RPMI8226 (cell line): ENCODE measurements at places on chromosomes 6 and 20.

GRCh38 chr6:162068340-162068739, 659.2 kb downstream of the PRKN start:
- DNase-seq = no peak

- no peak for DNase-seq
These were observed 107.9 kb upstream of the CLDN20 start for GRCh38 chr6:155155787-155156447.

GRCh38 chr6:18248698-18249097, 15.6 kb downstream of the DEK start:
- DNase-seq = no peak

DNA sequence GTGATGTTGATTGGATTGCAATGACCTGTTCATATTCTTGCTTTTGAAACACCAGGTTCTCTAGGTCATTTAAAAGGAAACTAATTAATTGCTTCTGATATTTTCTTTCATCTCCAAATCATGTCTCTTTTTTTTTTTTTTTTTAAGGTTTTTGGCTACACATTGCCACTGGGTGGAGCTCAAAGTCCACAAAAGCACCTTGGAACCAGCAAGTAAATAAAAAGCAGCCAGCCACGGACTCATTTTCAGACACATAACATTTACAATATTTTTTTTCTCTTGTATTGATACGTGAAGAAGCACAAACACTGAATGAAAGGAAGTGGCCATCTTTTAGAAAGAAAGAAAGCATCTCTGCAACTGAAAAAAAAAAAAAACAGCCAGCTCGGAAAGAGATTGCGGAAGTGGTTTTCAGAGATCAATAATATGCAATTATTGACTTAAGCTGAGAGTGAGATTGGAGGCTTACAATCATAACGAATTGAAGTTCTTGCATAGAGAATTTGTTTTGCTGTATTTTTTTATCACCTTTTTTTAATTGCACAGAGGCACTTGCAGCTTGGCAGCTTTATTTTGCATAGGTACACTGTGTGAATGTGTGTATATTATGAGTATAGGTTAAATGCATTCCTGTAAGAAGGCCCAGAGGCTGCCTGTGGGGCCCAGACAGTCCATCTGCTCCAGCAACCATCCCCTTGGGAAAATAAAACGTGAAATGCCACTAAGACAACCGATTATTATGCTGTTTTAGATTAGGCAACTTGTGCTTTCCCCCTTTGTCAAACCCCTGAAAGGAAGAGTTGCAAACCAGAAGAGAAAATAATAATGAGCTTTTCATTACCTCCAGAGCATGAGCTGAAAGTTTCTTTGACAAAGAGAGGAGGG, 28.2 kb downstream of the CGA start:
- DNase-seq = peak; percentile 40

- DNase-seq = no peak
These were observed 15.0 kb upstream of the CCN6 start for GRCh38 chr6:112038756-112039430.

- DNase-seq = no peak
These were observed 467.1 kb upstream of the EPHA7 start for GRCh38 chr6:93886416-93886815.

DNA sequence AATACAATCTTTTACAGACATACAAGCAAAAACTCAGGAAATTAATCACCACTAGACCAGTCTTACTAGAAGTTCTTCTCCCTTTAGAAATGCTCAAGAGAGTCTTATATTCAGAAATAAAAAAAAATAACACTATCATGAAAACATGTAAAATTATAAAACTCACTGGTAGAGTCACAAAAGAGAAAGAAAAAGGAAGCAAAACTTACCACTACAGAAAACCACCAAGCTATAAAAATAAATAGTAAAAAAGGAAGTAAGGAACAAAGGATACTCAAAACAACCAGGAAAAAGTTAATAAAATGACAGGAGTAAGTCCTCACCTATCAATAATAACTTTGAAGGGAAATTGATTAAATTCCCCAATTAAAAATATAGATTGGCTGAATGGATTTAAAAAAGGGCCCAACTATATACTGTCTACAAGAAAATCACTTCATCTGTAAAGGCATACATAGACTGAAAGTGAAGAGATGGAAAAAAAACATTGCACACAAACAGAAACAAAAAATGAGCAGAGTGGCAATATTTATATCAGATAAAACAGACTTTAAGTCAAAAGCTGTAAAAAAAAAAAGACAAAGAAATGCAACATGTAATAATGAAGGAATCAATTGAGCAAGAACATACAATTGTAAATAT, 489.5 kb downstream of the KIF16B start:
- DNase-seq = no peak

- no peak for DNase-seq
These were observed 91.6 kb downstream of the RNF217 start for GRCh38 chr6:125053809-125054208.

DNA sequence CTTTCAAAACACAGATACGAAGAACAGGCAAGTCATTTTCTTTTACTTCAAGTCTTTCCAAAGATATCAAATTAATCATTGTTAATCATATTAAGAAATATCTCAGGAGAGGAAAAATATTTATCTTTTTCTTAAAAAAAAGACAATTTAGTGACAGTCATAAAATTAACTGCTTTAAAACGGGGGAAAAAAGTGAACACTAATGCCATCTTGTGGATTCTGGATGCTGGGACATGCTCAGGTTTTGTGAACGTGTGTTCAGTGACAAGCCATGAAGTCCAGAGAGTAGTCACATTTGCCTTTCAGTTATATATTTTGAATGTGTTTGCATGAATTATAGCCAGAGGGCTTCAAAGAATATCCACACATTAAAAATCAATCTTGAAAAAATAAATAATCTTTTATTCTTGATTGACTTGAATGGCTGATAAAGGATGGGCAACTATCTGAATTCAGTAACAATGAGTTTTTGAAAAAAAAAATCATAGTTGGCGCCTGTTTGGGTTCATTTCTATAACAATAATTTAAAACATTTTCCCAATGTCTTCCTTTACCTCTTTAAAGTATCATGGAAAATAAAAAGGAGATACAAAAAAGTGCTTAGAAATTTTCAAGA, 74.7 kb upstream of the NOX3 start:
- DNase-seq = peak; percentile 7

DNA sequence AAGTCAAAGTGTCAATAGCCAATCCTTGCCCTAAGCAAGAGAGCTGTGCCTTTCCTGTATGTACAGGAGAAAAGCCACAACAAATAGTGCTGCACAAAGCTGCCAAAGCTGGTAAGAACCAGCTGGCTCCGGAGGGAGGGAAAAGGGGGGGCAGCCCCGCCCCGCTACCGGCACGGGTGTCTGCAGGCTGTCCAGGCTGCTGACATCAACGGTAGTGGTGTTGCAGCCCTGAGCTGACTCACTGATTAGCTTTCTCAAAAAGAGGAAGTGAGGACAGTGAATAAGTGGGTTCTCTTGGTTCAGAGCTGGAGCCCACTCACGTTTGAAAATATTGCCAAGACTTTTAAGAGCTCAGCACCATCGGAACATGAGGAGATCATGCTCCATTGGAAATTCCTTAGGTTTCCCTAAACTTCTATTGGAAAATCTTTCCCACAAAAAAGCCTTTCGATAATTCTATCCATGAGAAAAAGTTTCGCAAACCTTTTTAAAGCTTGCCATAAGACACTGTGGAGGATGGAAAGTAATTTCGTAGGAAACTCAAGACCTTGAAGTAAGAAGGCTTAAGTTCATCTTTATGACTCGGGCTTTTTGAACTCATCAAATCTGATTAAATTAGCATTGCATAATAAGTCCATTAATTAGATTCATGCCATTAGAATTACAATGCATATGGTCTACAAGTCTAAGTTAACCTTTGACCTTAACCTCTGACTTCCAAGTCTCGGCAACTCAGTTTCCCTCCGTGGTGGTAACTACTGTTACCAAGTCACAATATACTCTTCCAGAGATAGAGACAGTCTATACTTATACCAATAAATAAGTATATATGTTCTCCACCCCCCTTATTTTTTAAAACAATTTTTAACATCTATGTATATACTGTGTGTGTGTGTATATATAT, 67.0 kb downstream of the TNFRSF21 start:
- DNase-seq = peak; percentile 97

- DNase-seq = no peak
These were observed 152.9 kb downstream of the KLHL32 start for GRCh38 chr6:97077380-97077779.

GRCh38 chr6:148846778-148847761, 100.2 kb downstream of the UST start:
- DNase-seq = no peak

DNA sequence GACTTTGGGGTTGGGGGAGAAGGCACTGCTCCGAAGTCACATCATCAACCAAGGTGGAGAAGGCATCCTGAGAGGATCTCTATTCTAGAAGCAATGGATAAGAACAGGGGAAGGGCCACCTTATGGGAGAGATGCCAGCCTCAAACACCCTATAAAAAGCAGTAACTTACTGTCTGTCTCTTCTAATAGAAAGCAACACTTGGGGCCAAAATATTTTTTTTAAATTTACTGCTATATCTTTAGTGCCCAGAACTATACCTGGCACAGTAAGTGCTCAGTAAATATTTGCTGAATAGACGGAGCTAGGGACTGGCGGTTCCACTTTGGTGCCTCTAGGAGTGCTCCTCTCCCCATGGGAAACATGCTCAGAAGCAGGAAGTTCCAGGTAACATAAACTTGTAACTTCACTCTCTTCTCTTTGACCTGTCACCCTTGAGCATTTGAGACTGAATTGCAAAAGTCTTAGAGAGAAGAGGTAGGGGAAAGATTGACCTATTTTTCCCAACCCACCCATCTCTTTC, 807 bp upstream of the OTOR start:
- peak; percentile 12 for DNase-seq

DNA sequence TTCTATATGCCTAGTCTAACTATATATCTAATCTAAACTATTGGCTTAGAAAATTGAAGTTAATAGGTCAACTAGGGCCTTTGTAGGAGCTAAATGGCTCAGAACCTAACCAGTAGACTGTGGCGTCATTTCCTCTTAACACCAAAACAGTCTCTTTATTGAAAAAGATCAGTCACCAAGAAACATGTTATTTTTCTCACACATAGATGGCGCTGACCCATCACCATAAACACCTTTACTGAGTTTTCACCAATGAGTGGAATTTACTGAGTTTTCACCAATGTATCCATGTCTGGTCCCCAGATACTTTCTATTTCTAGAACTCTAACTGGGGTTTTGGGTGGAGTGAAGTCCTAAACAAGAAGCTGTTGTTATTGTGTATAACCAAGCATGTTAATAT, 636.0 kb downstream of the BCKDHB start:
- DNase-seq = peak; percentile 7

DNA sequence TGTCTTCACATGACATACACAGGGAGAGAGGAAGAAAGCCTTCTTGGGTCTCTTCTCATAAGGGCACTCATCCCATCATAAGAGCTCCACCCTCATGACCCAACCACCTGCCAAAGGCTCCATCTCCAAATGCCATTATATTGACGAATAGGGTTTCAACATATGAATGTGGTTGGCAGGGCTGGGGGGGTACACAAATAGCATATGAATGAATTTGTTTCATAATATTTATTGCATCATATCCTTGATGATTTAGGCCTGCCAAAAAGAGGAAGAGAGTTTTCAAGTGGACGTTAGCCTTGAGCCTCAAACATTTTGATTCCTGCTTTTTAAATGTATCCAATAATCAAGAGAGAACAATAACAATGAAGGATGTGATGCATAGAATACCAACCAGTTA, 26.2 kb upstream of the OPRM1 start:
- no peak for DNase-seq
